ENCODE measurements at places on chromosomes 3 and 15. TPM values are rescaled to one million over a fixed set of nuclear protein-coding genes. Genes with fewer than 3 reads are reported as not detected.

ECE2 gene
- total RNA-seq = not detected

CEP70 gene
- total RNA-seq = 7.9 TPM

REC114 gene
- not detected for total RNA-seq

NAALADL2 gene
- 0.33 TPM for total RNA-seq

GPR160 gene
- 1.6 TPM for total RNA-seq

Measured in mesangial cell (primary cell).